ENCODE measurements at places on chromosomes 11 and 22.

- DNase-seq = no peak
These were observed 33.5 kb downstream of the GDPD4 start for GRCh38 chr11:77267962-77268361.

- no peak for DNase-seq
These were observed 140.5 kb upstream of the PGR start for GRCh38 chr11:101269990-101270660.

DNA sequence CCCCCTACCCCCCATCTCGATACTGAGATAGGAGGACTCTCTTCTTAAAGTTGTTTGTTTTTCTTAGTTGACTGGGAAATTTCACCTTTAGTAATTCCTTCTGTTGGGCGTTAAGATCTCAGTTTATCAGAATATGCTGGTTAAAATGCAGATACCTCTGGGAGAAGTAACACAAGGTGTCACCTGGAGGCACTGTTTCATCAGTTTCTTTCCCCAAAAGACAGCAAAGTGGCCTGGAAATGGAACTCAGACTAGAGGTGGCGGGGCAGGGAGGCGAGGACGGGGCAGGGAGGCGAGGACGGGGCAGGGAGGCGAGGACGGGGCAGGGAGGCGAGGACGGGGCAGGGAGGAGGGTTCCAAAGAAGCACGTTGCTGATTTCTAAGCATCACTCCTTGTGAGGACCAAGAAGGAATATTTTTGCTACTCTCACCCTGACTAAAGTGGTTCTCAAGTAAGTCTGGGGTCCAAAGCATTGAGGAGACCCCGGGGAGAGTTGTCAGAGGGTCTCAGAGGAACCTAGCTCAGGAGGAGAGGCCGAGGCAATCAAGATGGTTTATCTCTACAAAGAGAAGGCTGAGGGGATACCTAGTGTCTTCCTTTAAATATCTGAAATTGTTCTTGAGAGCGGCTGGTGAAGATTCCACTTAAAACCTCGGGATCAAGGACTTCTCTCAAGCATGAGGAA lies 147.0 kb upstream of the B3GAT1 start:
- no peak for DNase-seq

GRCh38 chr11:57163160-57163868 lies 18.4 kb upstream of the LRRC55 start:
- DNase-seq = no peak

- DNase-seq = no peak
These were observed 62.4 kb downstream of the BRD1 start for GRCh38 chr22:49765091-49765771.

DNA sequence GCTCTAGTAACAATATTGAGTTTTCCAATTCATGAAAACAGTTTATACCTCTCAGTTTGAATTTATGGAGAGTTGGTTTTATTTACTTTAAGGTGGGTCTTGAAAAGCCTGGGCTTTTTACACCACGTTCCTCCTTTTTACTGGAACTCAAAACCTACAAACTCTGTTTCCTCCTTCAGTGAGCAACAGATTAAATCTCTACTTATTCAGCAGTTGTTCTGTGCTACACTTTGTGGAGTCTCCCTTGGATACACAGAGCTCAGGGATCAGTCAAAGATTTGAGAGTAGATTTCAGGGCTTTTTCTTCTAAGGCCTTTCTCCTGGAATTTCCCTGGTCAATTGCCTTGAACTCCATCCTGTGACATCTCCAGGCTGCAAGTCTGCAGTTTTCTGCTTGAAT lies 3.5 kb downstream of the NXPE1 start:
- DNase-seq = no peak

DNA sequence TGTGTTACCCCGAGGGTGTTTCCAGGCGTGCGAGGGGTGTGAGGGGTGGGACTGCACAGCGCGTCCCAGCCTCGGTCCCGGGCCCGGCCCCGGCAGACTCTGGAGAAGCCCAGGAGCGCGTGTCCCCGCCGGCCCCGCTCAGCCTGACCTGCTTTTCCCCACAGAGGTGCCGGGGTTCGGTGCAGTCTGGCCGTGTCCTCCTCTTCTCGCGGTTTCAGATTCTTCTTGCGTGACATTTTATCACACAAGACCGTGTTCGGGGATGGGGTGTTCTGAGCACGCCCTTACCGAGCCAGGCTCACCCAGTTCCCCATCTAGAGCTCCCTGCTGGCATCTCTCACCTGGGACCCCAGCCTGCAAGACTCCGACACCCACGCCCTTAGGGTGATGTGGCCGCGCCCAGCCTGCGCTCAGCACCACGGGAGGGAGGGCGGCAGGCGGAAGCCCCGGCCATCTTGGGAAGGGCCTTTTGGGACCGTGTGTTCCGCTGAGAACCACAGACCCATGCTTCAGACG lies 775.6 kb downstream of the BRD1 start:
- peak; percentile 26 for DNase-seq

DNA sequence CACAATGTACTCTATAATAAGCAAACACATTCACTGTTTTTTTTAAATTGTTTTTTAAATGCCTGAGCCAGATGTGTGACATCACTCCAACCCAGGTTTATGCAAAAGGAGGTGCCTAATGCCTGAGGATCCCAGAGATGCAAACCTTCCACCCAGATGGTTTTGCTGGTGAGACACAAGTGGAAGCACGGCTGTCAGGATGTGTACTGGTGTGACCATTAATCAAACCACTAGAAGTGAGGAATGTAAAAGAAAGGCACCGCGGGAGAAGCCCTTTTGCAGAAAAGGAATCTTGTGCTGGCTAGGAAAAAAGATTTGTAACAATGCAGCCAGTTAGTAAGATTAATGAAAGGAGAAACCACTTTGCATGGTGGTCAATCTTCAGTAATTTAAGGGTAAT lies 407.4 kb downstream of the LARGE1 start:
- DNase-seq = no peak

GRCh38 chr11:96293598-96294021 lies 49.4 kb downstream of the MAML2 start:
- no peak for DNase-seq

- DNase-seq = no peak
These were observed 176.7 kb upstream of the NCAM1 start for GRCh38 chr11:112784323-112785073.

DNA sequence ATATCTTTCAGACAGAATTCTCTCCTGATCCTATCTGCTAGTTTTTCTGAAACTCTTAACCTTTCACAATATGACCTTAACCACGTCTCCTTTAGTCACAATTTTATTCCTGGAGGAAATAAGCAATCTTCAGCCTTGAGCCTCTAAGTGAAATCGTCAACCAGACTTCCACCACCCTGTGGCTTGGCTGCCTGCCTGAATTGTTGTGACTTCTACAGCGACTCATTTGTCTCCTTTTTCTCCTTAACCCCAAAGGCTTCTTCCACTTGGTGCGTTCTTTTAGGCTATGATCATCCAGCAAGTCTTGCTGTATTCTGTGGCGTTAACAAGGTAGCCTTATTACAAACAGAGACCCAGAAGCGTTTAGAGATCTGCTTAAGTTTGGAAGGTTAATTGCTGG lies 535.1 kb upstream of the ARHGAP42 start:
- peak; percentile 48 for DNase-seq

- DNase-seq = peak; percentile 15
These were observed 879.3 kb downstream of the DLG2 start for GRCh38 chr11:84747871-84748270.

- no peak for DNase-seq
These were observed 65.2 kb downstream of the ZBTB16 start for GRCh38 chr11:114124601-114125144.

DNA sequence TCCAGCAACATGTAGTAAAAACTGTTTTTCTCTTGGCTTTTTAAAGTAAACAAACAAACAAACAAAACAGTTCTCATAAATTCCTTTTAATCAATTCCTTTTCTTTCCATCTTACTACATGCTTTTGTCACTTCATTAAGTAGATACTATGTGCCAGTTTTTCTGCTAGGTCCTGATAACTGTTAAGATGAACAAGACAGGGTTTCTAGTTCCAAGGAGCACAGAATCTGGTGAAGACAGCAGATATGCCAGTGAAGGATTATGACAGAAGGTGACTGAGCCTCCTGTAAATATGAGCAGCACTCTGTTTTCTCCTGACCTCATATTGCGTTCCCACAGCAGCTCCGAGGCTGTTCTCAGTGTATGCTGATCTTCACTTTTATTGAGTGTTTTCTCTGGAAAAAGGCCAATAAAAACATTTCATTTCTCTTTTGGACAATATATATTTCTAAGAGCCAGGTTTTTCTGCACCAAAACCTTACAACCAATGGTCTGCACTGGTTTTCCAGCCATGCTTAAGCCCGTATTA lies 45.8 kb downstream of the HEPHL1 start:
- DNase-seq = no peak

GRCh38 chr11:110349138-110349996 lies 53.0 kb upstream of the RDX start:
- no peak for DNase-seq

DNA sequence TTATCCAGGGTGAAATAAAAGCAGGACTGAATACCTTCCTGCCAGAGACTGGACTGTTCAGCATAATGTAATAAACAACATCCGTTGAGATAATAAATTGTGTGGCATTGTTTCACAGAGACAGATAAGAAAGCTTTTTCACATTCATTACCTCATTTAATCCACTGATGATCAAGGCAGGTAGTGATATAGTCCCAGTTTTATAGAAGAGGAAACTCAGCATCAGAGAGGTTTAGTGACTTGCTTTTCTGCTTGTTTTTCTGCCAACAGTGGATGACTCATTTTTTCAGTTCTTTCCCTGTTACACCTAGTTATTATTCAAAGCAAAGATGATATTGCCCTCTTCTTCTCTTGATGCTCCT lies 4.0 kb downstream of the MYO18B start:
- DNase-seq = no peak

- no peak for DNase-seq
These were observed 31.6 kb downstream of the MARK2 start for GRCh38 chr11:63870351-63871140.

DNA sequence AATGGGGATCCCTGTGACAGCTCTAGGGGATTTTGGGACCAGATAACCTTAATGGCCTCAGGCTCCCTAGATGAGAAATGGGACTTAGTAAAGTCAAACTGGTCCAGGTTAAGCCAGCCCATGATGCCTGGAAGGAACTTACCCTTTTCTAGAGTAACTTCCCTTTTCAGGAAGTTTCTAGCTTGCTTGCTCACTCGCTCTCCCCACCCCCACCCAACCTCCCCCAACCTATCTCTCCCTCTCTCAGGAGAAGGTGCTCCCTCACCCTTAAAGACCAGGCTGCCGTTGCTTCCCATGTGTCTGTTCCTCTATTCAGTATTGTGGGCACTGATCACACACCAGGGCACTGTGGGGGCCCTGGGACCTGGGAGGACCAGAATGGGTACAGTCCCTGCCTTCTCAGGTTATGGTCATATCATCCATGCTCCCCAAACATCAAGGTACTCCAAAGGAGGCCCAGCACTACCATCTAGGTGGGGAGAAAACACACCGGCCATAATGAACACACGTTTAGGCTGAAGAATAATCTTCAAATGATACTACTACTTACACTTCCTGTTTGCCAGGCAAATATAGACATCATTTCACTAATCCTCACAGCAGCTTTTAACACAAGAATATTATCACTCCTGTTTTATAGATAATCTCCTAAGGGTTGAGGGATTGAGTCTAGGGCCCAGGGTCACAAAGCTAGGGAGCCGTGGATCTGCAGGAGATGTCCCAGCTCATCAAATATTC lies 18.2 kb downstream of the KCNQ1OT1 start:
- no peak for DNase-seq

- no peak for DNase-seq
These were observed 85.1 kb upstream of the BLID start for GRCh38 chr11:122201106-122201505.

GRCh38 chr11:78100676-78101472 lies 21.2 kb upstream of the NDUFC2 start:
- DNase-seq = no peak

DNA sequence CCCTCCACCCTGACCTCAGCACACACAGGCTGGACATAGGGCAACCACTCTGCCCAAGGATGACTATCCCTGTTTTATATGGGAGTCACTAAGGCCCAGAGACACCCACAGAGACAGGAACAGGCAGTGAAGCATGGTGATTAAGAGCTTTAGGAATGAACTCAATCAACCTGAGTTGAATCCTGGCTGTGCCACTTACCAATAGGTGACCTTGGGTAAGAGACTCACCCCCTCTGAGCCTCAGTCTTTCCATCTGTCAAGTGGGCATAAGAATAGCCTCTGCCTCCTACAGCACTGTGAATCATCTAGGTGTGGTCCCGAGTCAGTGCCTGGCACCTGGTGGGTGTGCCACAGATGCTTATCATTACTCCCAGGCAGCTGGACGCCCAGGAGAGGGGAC lies 6.8 kb downstream of the CRYBB1 start:
- DNase-seq = no peak

- no peak for DNase-seq
These were observed 5.3 kb downstream of the HNRNPUL2 start for GRCh38 chr11:62721994-62722393.

DNA sequence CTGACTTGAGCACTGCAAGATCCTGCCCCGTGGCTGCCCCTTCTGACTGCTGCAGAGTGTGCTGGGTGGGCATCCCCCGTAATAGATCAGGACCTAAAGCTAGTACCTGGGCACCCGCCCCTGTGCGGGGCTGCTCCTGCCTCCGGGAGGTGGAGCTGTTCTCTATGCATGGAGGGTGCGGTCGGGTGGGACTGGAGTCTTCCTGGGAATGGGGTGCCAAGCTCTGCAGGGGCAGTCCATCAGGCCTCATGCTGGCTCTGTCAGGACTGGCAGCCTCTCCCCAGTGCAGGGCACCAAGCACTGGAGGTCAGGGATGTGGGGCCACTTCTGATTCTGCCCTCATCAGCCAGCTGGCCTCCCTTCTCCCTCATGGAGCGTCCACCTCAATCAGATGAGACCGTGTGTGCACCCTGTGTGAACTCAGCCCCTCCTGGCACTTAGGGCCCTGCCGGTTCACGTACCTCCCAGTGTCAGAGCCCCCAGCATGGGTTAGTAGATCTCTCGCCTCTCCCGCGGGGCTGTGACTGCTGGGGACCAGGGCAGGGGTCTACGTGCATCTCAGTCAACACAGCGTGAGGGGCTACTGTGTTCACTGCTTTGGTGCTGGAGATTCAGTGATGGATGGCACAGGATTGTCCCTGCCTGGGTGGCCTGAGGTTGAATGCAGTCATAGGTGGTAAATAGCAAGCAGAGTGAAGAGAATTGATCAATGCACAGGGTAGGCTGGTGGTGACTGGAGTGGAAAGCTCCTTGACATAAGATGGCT lies 30.8 kb downstream of the MPPED1 start:
- no peak for DNase-seq

- DNase-seq = no peak
These were observed 22.7 kb downstream of the CELSR1 start for GRCh38 chr22:46514592-46515207.

Data from KG1 (cell line).